T1000 (cell line): ENCODE measurements at places on chromosomes 16 and 17.

GRCh38 chr16:82972331-82972919 lies 345.7 kb downstream of the CDH13 start:
- DNase-seq: no peak

GRCh38 chr16:89443727-89444084 lies 46.7 kb downstream of the ANKRD11 start:
- DNase-seq: no peak

- no peak for DNase-seq
Measured at GRCh38 chr17:1146561-1147265, 33.1 kb downstream of the ABR start.

DNA sequence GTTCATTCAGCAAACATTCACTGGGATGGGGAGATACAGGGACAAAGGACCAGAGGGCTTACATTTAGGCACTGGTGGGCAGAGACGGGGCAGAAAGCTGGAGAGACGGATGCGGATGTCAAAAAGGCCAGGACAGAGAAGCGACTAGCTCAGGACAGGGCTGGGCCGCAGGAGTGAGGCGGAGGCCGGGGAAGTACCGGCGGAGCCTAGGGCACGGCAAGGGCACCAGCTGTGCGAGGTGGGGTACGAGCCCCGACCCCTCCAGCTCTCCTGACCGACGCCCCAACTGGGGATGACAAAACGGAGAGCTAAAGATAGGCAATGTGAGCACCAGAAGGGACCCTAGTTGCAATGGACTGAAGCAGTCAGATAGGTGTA lies 3.9 kb upstream of the SGCA start:
- DNase-seq: no peak

DNA sequence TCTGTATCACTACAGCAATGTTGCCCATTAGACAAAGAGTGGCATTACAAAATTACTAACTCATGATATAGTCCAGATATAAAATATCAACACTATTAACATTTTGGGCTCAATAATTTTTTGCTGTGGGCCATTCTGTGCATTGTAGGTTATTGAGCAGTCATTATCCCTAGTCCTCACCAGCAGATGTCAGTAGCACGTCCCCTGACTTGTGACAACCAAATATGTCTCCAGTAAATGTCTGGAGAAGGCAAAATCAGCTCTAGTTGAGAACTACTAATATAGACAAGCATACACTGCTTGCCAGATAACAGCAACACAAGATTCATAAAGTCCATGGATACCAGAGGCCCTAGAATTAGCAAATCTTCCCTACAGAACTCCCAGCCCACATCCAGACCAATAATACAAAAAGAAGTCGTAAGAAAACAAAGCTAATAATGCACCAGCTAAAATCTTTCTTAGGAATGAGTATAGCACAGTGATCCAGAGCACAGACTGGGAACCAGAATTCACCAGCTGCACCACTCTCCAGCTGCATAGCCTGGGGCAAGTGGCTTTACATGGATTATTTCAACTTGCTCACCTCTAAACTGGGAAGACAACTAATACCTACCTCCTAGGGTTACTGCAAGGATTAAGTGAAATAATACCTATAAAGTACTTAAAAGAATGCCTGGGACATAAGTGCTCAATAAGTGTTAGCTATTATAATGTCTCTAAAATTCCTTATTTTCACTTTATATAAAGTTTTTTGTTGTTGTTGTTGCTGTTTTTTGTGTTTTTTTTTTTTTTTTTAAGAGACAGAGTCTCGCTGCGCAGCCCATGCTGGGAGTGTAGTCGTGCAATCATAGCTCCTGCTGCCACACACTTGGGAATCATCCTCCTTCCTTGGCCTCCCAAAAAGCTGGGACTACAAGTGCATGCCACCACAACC lies 23.7 kb downstream of the HELZ start:
- DNase-seq: no peak

DNA sequence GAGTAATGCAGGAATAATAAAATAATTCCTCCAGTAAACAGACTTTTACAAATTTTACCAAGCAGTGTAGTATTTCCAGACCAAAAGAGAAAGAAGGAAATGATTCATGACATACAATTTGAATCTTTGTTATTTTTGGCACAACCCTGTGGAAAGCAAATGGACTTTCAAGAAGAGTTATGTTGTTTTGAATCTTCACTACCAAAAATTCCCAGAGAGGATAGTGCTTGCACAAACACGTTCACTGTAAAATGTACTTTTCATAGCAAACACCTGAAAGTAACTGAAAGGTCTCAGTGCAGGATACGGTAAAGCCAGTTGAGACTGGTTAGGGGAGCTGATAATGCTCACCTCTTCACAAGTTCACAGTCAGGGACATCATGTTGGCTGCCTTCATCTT lies 107.1 kb downstream of the USP22 start:
- no peak for DNase-seq

GRCh38 chr17:6700948-6701307 lies 12.2 kb downstream of the SLC13A5 start:
- no peak for DNase-seq

- no peak for DNase-seq
Measured at GRCh38 chr17:74702116-74702871, 10.4 kb downstream of the CD300LF start.

DNA sequence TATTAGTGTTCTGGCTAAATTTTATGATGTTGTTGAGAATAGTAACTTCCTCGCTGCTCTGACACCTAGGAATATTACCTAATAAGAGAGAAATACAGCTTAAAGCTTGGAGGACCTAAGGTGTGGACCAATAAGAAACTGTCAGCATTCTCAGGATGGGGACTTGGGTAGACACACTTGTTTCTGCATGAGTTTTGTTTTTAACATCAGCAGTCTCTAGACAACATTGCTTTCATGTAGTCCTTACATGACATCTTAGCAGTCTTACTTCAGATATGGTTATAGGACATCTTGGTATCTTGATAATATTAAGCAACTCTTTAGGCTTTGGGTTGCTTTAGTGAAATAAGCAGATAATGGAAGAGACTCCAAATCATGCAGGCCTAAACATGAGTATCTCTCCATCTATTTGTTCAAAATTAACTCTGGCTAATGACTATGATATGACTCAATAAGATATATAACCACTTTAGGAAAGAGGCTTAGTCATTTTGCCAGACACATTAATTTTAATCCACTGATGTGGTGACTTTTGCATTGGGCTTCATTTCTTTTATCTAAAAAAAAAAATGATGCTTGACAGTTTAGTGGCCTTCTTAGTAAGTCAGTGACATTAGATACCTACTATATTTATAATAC lies 84.5 kb downstream of the WNT3 start:
- no peak for DNase-seq

- no peak for DNase-seq
Measured at GRCh38 chr17:81298991-81299738, 4.1 kb upstream of the SLC38A10 start.

GRCh38 chr16:51184702-51185433 lies 33.8 kb upstream of the SALL1 start:
- DNase-seq: no peak

GRCh38 chr17:44205962-44206824 lies 6.5 kb upstream of the ATXN7L3 start:
- DNase-seq: no peak

GRCh38 chr17:7176841-7177190 lies 2.4 kb downstream of the ASGR1 start:
- no peak for DNase-seq

- no peak for DNase-seq
Measured at GRCh38 chr16:79599837-79600637, 500 bp downstream of the MAF start.
